ENCODE measurements at places on chromosomes 5 and 9.

DNA sequence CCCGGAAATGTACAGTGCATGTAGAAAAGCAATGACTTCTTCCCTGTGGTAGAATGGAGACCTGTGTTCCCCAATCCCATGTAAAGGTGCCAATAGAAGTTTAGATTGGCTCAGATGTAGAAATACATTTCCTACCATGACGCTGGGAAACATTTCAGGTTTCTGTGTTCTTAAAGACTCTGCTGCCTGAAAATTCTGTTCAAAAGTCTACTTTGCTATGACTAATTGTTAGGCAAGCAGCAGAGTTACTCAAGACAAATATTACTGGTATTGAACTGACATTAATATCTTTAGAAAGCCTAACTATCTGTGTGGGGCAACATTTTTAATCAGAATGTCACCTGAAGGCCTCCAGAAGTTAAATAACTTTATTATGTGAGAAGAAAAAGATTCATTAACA, 75.5 kb upstream of the ELL2 start:
- no peak for DNase-seq

DNA sequence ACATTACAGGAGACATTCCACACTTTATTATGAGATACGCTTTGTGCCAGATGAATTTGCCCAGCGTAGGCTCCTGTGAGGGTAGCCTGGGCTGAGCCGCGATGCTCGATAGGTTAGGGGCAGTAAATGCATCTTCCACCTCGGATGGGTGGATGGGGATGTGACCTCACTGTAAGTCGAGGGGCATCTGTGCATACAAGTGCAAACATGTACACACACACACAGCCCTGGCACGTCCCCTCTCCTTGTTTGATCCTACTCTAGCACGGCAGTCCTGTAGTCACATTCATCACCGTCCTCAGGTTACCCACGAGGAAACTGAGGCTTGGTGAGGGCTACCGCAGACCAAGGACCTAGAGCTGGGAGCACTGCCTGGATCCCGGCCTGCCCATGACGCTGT, 166.8 kb downstream of the COL23A1 start:
- DNase-seq = no peak

DNA sequence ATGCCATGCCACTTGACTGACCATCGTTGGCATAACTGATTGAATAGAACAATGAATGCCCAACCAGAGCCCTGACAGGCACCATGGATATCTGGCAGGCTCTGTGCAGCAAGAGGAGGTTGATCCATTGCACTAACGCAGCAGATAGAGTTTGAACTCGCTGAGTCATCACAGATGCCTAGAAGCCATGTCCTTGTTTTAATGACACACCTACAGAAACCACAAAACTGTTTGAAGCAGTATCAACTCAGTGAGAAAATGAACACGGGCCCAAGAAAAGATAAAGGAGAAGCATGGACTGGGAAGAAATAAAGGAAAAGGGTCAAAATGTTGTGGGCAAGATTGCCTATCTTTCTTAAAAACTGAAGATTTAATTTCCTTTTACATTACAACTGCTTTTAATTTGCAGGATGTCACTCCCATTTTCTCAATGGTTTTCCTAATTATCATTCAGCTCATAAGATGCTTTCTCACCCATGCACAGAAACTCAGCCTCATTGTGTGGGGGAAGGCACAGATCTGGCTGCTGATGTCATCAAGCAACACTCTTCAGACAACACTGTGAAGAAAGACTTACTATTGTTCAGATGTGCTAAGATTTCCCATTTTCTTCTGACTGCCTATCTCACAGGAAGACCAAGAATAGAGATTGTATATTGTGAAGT, 129.0 kb downstream of the PIK3R1 start:
- no peak for DNase-seq

- DNase-seq = no peak
Observed at GRCh38 chr9:129595903-129596540, 24.9 kb downstream of the C9orf50 start.

DNA sequence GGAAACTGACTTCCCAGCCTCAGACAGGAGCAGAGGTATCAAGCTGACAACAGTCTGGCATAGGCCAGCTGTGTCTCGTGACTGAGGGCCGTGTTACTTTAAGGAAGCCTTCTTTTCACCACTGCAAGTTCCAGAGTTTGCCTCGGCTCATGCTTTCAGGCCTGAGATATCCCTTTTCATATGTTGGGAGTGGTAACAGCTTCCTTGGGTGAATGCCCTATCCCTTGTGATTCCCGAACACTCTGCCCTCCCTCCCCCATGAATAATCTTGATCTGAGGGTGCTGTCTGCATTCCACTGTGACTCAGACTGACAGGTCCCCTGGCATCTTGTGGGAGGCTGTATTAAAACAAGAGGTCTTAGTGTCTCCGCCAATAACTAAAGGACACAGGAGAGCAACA, 49.7 kb upstream of the ARL15 start:
- DNase-seq = no peak

Measured in activated gamma-delta T cell (primary cell).